Stimulated activated CD4-positive, alpha-beta T cell treated with anti-CD3 and anti-CD28 coated beads, Interleukin-4, amount 100 ng/mL, for 48 hours (primary cell): ENCODE measurements at places on chromosomes 6 and 20.
A peak's percentile ranks its signal among the peaks of the same experiment; 100 is the strongest.

DNA sequence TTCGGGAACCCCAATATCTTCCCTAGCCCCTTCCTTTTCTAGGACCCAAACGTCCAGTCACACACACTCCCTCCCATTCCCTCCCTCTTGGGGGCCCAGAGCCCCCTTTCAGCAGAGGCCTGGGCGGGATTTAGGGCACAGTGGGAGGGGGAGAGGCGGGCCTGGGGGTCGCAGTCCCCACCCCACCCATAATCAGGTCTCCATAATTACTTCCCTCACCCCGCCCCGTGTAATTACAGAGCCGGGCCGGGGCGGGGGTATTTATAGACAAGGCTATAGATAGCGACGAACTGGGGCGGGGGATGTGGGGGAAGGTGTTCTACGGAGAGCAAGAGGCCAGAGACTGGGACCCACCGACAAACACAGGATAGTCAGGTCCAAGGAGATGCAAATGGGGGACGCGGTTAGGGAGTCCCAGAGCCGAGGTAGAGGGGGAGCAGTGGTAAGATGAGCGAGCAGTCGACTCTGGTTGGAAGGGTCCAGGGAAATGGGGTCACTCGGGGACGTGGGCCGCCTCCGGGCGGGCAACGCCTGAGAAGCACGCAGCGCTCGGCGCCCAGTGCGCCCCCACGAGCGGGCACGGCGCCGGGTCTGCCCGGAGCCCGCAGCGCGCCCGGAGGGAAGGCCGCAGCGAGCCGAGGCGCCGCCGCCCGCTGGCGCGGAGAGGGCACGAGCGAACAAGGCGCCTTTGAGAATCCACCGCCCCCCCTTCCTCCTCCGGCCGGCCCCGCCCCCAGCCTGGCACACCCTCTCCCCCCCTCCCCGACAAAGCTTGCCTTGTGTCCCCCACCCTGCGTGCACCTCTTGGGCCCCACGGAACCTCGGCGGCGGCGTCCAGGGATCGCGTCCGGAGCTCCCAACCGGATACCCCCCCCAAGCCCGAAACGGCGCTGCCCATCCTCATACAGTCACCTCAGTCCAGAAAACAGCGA lies 670 bp upstream of the COL11A2 start:
- DNase-seq, result no peak

- DNase-seq, result no peak
These were observed 731 bp downstream of the MAK start for GRCh38 chr6:10837622-10837994.

GRCh38 chr6:113953346-113953745 lies 17.6 kb downstream of the HDAC2 start:
- no peak for DNase-seq

GRCh38 chr6:157825243-157825904 lies 2.3 kb downstream of the SNX9 start:
- no peak for DNase-seq

- DNase-seq, result no peak
These were observed 40.3 kb upstream of the BLCAP start for GRCh38 chr20:37567671-37568588.

DNA sequence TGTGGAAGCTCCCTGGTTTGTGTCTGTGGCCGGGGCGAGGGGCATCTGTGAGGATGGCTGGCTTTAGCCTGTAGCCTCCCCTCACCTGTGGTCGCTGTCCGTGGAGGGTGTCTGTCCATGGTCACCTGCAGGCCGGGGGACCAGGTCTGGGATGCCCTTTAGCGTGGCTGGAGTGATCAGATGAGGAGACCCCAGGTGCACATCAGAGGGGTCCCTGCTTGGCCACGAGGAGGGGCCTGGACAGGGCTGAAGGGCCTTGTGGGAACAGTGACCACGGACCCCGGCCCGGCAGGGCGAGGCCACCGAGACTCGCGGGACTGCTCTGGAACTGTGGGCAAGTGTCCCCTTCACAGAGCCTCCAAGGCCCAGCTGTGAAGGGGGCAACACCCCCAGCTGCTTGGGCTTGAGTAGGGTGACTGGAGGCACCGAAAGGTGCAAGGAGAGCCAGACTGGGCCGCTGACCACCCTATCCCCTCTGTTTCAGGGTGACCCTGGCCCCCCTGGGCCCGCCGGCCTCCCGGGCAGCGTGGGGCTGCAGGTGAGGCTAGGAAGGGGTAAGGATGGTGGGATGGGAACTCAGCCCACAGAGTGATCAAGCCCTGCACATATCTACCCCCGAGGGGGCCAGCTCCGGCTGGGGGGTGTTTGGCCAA lies 8.6 kb downstream of the COL9A3 start:
- DNase-seq, result no peak

GRCh38 chr6:90406142-90406794 lies 109.6 kb upstream of the BACH2 start:
- DNase-seq, result no peak

- no peak for DNase-seq
These were observed 61.4 kb upstream of the BMP2 start for GRCh38 chr20:6705926-6706548.

GRCh38 chr6:36160147-36160760 lies 29.9 kb downstream of the MAPK13 start:
- DNase-seq, result no peak

DNA sequence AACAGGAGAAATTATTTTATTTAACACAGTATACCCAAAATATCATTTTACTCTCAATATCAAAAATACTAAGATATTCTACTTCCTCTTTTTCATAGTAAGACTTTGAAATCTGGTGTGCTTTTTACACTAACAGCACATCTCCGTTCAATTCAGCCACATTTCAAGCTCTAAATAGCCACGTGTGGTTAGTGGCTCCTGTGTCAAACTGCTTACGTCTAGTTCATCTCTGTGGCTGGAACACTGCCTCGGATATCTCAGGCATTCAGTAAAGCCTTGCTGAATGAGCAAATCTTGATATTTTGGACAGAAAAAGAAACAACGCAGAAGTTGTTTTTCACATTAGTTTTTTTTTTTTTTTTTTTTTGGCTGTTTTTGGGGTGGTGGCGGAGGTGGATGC lies 136.1 kb downstream of the EYA4 start:
- no peak for DNase-seq

GRCh38 chr6:26526928-26527327 lies 11.2 kb upstream of the HMGN4 start:
- DNase-seq, result no peak

DNA sequence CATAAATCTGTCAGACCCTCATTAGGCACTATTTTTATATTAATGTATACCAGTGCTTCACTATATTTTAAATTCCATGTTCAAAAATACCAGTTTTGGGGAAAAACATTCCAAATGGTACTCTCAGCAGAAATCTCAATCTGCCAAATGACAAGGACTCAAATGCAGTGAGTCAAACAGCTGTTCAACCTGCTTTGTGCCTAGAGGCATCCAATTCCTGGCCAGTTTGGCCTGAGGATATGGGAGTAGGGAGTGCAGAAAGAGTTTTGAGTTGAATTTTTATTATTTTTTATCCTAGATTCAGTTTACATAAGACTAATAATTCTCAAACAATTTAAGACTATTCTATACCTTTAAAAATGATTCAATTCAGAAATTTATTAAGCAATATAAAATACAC lies 216.8 kb downstream of the LAMA2 start:
- DNase-seq, result no peak

GRCh38 chr6:38021029-38021428 lies 201.5 kb downstream of the ZFAND3 start:
- DNase-seq, result no peak

DNA sequence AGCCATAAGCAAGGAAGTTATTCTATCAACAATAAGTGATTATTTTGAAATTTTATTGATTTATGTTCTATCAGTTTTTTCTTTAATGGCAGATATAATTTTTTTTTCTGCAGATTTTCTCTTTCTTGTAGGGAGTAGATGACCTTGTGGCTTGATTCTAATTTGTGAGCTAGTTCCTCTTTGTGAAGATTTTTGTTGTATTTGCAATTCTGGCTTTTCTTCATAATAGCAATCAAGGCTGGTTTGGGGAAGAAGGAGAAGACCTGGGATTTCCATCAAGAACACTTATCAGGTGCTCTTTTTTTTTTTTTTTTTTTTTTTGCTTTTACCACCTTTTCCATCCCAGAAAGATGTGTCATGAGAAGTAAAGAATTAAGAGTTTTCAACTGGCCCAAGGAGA lies 324.2 kb upstream of the MAN1A1 start:
- DNase-seq, result no peak

DNA sequence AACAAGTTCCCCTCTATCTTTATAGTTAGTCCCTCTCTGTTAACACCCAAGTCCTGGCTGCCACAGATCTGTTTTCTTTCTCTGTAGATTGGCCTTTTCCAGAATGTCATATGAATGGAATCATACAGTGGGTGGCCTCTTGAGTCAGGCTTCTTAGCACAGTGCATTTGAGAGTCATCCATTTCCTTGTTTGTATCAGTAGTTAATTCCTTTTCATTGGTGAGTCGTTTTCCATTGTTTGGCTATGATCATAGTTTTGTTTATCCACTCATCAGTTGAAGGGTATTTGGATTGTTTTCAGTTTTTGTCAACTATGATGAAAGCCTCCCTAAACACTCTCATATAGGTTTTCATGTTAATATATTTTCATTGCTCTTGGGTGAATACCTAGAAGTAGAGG lies 248.3 kb downstream of the ARID1B start:
- DNase-seq, result no peak

DNA sequence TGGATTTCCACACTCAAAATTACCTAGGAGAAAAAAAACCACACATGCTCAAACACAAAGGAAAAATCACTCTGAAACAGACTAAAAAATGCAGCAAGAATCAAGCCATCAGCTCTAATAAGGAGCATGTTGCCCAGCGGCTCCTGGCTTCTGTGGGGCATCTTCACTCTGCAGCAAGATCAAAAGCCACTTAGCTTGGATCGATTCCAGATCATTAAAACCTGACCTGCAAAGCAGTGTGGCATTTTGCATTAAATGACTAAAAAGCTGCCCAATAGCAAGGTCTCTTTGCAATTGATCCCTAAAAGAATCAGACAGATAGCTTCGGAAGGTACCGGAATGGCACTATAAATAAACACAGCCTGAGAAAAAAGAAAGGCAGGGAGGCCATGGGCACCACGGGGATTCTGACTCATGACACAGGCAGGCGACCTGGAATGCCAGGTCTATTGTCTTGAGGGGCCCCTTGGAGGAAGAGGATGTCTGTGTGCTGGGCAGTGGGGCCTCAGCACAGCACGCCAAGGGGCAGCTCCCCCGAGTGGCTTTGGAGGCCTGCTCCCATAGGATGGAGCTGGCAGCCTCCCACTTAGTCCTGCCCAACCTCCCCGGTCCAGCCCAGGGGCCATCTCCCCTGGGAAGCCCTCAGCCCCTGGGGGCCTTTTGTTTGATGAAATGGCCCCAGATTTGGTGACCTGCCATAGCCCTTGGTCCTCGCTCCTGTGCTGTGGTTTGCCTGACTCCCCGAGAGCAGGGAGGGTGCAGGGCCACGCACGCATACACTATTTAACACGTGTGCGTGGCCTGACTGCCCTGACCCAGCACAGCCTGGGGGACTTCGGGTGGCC lies 7.6 kb downstream of the LEMD2 start:
- DNase-seq, result no peak

DNA sequence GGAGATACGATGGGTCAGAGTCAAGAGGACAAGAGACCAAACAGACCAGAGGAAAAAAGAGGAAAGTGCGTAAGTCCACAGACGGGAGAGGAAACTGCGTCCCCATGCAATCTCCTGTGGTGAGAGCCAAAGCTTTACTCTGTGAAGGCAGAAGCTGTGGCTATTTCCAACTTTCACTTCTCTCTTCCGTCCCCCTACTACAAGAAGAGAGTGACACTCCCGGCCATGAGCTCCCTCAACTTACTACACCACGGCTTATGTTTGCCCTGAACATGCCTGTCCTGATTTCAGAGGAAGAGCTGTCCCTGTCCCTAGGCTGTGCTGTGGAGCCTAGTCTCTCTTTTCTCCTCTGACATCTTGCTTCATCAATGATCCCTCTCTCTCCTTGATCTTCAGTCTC lies 11.5 kb upstream of the SSR1 start:
- DNase-seq, result no peak

GRCh38 chr6:87929843-87930288 lies 117.8 kb upstream of the SPACA1 start:
- DNase-seq, result peak; percentile 35

DNA sequence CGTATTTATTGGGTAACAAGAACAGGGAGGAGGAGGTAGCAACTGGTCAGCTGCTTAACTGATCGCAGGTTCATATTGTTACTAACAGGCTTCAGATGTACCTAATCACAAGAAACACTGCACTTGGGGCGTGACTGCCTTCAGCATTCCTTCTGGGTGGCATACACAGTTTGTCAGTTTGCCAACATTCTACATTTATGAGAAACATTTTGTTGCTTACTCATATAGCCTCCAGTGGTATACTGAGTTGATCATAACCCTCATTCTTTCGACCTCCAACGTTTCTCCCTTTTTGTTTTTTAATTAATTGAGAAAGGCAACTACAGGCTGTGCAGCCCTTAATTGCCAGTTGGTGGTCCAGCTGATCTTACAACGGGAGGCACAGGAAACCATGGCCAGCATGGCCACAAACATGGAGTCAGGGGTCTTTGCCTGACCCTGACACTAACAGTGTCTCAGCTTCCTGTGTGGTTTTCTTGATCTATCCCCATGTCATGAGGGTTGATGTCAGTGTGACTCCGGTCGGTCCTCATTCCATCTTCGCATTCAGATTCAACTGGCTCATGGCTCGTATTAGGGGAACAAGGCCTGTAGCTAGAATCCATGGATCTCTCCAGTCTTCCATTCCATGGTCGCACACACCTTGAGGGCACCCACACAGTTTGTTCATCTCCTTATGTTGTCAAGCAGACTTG lies 9.4 kb downstream of the EPB41L2 start:
- no peak for DNase-seq

DNA sequence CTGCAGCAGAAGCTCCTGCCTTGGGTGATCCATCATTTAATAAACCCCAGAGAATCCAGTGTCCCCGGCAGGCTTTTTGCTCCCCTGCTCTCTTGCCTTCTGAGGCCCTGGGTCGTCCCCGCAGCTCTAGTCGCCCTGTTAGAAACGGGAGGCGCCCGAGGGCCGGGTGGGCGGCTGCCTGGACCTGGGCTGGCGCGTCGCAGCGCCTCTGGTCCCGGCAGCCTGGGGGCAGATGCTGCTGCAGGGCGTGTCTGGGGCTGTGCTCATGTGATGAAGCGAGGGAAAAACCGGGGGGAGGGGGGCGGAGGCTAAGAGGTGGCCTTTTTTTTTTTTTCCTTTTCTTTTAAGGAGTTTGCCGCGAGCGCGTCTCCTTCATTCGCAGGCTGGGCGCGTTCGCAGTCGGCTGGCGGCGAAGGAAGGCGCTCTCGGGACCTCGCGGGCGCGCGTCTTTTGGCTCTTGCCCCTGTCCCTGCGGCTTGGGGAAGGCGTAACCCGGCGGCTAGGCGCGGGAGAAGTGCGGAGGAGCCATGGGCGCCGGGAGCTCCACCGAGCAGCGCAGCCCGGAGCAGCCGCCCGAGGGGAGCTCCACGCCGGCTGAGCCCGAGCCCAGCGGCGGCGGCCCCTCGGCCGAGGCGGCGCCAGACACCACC lies 394 bp downstream of the AKAP12 start:
- peak; percentile 51 for DNase-seq

- DNase-seq, result no peak
These were observed 30.0 kb upstream of the TMEM14A start for GRCh38 chr6:52640916-52641315.

GRCh38 chr20:25544734-25545133 lies 40.6 kb downstream of the NINL start:
- no peak for DNase-seq
